ENCODE measurements at places on chromosomes 12 and 14. TPM values are rescaled to one million over a fixed set of nuclear protein-coding genes. Genes with fewer than 3 reads are reported as not detected.

- no peak for DNase-seq
Measured at GRCh38 chr12:128969480-128970055, 116.3 kb downstream of the GLT1D1 start.

GRCh38 chr14:74649673-74650072, 37.6 kb upstream of the LTBP2 start:
- no peak for DNase-seq

DNA sequence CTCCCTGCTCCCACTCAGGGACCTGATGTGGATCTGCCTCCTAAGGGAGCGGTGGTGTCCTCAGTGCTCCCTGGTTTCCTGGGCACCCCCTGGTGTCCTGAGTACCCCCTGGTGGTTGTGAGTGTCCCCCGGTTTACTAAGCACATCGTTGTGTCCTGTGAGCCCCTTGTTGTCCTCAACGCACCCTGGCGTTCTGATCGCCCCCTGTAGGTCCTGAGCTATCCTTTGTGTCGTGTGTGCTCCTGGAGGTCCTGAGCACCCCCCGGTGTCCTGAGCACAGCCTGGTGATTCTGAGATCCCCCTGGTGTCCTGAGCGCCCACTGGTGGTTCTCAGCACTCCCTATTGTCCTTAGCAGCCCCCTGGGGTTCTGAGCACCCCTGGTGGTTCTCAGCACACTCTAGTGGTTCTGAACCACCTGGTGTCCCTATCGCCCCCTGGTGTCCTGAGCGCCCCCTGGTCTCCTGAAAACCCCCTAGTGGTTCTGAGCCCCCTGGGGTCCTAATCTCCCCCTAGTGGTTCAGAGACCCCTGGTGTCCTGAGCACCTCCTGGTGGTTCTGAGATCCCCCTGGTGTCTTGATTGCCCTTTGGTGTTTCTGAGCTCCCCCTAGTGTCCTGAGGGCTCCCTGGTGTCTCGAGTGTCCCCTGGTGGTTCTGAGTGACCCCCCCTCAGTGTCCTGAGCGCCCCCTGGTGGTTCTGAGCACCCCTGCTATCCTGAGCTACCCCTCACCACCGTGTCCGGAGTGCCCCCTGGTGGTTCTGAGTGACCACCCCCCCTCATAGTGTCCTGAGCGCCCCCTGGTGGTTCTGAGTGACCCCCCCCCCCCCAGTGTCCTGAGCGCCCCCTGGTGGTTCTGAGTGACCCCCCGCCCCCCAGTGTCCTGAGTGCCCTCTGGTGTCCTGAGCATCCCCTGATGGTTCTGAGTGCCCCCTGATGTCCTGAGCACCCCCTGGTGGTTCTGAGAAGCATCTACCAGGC, 615.1 kb downstream of the TMEM121 start:
- DNase-seq: no peak

Gene LDHB
- 20.6 TPM for polyA plus RNA-seq

DNA sequence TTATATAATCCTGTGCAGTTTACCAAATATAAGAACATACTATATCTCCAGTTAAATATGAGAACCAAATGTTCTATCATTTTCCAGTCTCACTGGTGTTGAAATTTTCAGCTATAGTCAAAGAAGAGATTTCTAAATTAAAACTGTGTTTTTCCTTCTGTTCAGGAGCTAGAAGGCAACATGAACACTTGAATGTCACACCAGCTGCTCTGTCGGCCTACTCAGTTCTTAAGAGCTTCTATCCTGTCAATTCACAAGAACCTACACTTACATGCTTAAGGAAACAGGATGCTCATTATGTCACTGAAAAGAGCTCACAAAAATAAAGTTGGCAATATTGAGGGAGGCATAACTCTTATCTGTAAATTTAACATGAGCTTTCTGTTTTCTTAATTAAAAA, 43.1 kb downstream of the ATP2B1 start:
- DNase-seq: no peak

Gene RBM19
- polyA plus RNA-seq: 16.6 TPM

DNA sequence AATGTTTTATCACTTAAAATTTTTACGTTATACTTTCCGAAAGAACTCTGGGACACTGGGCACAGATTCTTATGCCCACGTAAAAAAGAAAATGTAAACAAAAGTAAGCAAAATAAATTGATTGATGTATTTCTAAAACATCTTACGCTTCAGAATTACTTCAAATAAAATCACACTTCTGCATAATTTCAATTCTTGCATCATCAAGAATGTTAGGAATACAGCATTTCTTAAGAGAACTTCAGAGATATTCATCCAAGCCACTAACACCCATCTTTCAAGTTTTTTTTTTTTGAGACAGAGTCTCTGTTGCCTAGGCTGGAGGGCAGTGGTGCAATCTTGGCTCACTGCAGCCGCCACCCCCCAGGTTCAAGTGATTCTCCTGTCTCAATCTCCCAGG, 180.6 kb downstream of the MED13L start:
- no peak for DNase-seq

Gene TCL1B
- not detected for polyA plus RNA-seq

DNA sequence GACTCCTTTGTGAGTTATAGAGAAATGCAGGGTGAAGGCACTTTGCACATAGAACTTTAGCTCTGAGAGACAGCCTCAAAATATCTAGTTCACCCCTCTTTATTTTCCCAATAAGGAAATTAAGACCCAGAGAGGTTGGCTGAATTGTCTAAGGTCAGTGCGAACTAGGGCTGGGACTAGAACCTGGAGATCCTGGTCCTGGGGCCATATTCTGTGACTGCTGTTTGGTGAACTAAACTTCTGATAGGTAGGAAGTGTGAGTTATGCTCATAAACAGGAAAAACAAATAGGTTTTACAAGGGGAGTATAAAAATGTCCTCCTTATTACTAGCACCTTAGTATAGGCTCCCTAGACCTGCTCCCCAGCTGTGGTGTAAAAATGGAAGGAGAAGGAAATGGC, 53.9 kb downstream of the DAD1 start:
- DNase-seq: no peak

GRCh38 chr14:74501135-74501614, 7.6 kb downstream of the ISCA2 start:
- no peak for DNase-seq

GRCh38 chr12:131530422-131530821, 180.5 kb upstream of the SFSWAP start:
- DNase-seq: no peak

Gene SDSL
- 10.0 TPM for polyA plus RNA-seq

DNA sequence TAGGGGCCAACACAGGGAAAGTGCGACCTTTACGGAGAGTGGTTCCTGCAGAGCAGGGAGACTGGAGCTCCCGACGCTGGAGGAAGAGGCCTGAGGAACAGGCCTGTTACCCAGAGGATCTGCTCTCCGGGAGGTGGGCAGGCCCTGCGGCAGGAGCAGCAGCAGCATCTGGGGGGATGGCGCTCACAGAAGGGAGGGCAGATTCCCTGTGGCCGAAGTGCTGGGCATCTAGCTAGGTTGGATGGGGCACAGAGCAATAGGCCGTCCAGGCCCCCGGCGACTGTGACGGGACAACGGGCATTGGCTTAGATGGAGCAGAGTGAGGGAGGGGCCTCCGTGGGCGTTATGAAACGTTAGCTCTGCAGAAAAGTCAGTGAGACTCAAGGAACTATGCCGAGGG, 135.6 kb downstream of the PIWIL1 start:
- no peak for DNase-seq

DNA sequence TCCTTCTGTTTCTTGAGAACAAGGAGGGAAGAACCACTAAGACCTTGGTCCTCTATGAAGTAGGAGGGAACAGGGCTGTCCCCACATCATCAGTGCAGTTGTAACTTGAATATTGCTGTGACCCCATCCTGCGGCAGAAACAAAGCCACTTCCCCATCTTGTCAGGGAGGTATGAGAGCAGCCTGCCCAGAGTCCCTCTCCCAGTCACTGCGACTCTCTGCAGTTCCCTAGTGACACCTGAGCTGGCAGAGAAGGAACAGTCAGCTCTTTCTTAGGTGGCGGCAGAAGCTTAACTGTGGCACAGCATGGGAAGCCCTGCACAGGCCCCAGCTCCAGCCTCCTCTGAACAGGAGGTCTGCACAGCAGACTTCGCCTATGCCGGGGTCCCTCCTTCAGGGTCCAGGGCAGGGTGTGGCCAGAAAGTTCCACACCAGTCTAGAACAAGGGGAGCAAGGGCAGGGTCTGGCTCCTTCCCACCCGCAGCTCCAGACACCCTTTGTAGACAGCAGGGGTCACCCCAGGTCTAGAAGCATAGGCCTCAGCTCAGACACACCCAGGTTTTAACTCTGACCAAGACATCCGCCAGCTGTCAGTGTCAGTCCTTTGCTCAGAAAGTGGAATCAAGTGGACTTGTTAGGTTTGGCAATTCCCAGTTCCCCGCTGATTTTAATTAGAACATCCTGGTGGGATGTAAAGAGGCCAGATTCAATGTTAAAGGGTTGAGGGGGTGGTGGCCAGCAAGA, 36.8 kb downstream of the DEGS2 start:
- no peak for DNase-seq

Gene ARG2
- polyA plus RNA-seq: 0.33 TPM

- DNase-seq: no peak
Measured at GRCh38 chr14:101877766-101878165, 86.6 kb upstream of the DYNC1H1 start.
